ENCODE measurements at places on chromosomes 4 and X.

DNA sequence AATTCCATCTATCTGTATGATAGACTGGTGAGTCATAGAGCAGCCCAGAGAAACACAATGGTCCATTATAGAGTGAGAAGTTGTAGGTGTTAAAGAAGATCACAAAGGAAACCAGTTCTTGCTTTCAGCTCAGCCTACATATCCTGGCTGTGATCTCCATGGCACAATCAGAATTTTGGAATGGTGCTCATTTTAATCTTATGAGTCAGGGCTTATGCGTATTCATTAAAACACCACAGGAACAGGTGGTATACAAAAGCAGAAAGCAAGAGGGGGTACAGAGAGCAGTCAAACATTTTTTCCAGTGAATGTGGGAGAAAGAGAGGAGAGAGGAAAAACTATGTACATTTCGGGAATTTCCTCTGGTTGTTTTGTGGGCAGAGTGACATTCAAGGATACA lies 126.9 kb downstream of the MFAP3L start:
- peak; percentile 93 for DNase-seq

- no peak for DNase-seq
Measured at GRCh38 chr4:65845199-65845773, 175.0 kb upstream of the EPHA5 start.

DNA sequence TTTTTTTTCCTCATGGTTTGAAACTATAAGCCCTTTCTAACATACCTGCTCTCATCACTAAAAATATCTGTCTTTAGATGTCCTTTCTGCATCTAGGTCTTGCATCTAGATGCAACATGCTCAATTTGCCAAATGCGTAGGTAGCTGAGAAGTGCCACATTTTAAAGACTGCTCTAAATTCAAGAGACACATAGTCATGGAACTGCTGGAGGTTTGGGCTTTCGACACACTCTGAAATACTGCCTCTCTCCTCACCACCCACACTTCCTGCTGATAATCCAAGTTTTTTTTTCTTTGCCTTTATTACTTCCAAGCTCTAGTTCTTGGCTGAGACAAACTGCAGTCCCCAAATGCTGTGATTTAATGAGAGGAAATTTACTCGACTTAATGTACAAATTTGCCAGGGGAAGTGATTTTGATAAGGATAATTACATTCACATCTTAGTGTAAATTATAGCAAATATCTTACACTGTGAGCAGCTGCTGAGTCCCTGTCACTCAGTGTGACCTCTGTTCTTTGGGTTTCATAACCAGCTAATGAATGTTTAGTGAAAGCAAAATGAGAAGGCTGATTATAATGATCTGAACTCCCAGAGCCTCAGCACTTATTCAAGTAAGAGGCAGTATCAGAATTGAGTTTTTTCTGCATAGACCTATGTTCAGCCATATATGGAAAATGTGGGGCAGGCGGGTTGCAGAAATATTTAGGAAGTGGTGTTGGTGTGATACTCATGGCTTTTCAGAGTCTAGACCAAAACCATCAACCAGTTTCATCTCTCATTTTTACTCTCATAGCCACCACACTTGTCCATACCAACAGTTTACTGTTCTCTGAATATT lies 31.3 kb downstream of the DRD5 start:
- DNase-seq, result no peak

- DNase-seq, result no peak
Measured at GRCh38 chr4:119643306-119644042, 14.9 kb upstream of the PDE5A start.

DNA sequence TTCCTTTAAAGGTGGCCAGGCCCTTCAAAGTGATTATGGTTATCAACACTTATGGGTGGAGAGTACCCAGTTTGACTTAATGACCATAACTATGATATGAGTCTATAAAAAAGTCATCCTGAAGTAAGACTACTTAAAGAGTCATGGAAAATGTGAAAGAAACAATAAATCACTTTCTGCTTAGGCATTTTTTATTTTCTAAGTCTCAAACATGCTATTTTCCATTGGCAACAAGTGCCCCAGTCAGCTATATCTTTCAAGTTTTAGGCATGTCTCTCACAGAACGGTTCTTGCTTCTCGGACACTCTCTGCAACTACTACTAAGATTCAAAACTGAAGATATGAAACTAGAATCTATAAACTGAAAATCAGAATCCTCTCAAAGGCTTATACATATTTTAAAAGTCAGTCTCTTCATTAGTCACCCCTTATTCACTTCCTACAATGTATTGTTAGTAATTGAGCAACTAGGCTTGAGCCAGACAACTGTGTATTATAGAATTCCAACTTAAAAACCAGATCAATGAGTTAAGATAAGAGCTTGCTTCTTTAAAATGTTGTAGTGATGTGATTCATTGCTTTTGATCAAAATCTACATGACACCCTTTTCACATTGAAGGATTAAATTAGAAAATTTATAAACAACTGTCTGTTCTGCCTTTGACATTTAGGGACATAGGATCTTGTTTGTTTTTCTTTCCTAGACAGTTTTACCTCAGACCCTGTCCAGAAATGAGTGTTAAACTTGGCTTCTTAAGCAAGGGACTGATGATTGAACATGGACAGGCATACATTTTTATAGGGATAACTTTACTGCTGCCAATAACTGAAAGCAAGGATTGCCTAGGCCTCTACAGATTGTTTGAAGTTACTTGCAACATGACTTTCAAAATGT lies 2.9 kb downstream of the ANTXR2 start:
- DNase-seq, result peak; percentile 30

DNA sequence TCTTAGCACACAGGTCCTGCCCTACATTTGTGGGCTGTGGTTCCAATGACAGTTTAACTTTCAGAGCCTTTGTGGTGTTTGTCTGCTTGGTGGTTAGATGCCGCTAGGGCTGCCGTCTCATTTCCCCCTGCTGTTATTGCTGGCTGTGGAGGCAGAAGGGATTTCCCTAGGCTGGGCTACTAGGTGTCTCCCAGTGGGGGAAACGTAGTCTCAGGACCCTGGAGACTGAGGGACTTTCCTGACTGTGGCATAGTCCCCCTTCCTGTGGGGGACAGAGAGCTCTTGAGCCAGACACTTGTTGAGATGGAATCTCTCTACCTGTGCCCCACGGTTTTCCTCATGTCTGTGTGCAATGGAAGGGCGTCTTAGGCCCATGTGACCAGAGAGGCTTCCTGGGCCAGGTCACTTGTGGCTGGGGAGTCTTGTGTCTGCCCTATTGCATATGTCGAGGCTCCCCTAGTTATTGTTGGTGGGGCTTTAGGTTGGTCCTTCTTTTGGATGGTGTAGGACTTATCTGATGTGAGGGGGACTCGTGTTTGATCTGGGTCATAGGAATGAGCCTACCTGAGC lies 68.2 kb downstream of the ARHGAP10 start:
- no peak for DNase-seq

DNA sequence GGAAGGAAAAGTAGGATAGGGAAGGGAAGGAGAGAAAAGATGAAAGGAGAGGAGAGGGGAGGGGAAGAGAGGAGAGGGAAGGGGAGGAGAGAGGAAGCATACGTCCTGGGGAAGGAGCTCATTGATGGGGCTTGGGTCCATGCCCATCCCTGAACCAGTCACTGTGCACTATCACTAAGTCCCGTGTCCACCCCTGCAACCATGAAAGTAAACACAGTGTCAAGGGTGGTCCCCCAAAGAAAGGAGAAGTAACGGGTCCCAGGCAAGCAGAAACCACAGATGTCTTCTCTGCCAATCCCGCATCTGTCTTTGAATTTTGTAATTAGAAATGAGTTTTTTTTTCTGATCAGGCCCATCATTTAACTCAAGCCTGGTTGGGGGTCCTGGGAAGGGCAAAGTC lies 55.2 kb downstream of the LGI2 start:
- DNase-seq, result no peak

- DNase-seq, result no peak
Measured at GRCh38 chrX:15271757-15272156, 1.9 kb upstream of the ASB9 start.

All from foreskin keratinocyte (primary cell).